ENCODE measurements at places on chromosomes 3 and 15.

DNA sequence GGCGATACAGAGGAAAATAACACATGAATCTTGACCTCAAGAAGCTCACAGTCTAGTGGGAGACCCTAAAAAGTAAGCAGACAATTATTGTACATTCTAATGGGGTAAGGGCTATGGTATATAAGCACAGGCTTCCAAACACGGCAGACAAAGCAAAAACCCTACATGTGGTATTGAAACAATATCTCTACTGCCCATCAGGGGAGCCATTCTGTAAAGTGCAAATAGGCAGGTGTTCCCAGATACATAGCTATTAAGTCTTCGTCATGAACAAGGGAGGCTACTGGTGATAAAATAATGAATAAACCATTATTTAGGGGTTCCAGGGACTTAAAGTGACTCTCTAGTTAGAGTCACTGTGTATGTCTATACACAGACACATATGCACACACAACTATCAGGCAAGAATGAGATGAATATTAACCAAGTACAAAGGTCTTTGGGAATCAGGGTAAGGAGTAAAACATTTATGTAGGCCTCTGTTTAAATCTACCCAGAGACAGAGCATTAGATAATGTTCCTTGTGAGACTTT is 38.7 kb upstream of the ASB14 start:
- no peak for DNase-seq

DNA sequence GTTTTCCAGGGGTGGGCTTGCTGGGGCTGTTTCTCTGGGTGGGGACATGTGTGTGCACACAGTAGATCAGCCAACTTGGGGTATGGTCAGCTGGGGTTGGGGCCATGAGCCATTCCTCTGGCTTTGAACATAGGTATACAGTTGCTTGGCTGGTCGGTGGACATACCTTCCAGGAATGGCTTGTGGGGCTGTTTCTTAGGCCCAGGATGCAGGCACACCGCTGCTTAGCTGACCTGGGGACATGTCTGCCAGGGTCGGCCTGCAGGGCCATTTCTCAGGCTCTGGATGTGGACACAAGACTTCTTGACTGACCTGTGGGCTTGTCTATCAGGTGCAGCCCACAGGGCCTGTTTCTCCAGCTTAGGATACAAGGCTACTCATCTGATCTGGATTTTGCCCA is 130.6 kb downstream of the DOCK3 start:
- DNase-seq, result no peak

GRCh38 chr15:38351466-38351865 is 98.8 kb downstream of the SPRED1 start:
- DNase-seq, result no peak

GRCh38 chr3:167350245-167350862 is 29.7 kb downstream of the ZBBX start:
- DNase-seq, result no peak

DNA sequence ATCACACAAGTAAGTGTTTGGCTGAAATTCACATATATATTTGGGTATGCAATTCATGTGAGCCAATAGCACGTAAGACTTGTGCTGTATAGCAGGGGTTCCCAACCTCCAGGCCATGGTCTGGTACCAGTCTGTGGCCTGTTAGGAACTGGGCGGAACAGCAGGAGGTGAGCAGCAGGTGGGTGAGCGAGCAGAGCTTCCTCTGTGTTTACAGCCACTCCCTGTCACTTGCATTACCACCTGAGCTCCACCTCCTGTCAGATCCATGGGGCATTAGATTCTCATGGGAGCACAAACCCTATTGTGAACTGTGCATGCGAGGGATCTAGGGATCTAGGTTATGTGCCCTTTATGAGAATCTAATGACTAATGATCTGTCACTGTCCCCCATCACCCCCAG is 59.7 kb downstream of the MAP3K13 start:
- DNase-seq, result no peak

GRCh38 chr15:45174069-45174468 is 13.7 kb downstream of the SHF start:
- no peak for DNase-seq

- DNase-seq, result no peak
Measured at GRCh38 chr15:71647487-71647808, 162.9 kb upstream of the NR2E3 start.

- no peak for DNase-seq
Measured at GRCh38 chr15:96343113-96344059, 12.9 kb downstream of the NR2F2 start.

DNA sequence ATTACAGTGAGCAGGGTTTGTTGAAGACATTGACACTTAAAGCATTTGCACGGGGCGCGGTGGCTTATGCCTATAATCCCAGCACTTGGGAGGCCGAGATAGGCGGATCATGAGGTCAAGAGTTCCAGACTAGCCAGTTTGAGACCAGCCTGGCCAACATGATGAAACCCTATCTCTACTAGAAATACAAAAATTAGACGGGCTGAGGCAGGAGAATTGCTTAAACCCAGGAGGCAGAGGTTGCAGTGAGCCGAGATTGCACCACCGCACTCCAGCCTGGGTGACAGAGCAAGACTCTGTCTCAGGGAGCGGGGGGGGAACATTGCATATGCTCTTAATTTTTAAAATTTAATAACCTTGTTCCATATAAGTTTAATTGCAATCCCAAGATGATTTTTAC is 11.9 kb downstream of the STT3B start:
- no peak for DNase-seq

DNA sequence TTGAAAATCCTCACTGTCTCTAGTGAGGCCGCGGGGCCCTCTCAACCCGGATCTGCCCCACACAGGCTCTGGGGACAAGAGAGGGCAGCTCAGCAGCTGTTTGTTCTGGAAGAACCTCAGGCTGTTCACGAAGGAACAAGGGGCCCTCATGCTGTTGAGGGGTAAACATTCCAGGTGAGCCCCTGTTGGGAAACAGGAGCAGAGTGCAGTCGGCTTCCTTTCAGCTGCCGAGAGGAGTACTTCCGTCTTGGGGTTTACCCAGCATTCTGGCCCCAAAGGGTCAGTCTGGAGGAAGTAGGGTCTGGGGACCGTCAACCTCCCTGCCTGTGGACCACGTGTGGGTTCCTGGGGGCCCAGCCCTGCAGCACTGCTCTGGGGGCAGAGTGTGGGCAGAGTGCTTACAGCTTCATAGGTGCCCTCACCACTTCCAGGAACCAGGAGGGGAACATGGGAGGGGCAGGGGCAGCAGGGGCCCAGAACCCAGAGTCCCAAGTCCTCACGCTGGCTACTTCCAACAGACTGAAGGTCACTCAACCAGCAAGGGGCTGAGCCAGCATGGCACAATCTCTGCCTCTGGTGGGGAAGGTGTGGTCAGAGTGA is 49.2 kb upstream of the CTSH start:
- no peak for DNase-seq

DNA sequence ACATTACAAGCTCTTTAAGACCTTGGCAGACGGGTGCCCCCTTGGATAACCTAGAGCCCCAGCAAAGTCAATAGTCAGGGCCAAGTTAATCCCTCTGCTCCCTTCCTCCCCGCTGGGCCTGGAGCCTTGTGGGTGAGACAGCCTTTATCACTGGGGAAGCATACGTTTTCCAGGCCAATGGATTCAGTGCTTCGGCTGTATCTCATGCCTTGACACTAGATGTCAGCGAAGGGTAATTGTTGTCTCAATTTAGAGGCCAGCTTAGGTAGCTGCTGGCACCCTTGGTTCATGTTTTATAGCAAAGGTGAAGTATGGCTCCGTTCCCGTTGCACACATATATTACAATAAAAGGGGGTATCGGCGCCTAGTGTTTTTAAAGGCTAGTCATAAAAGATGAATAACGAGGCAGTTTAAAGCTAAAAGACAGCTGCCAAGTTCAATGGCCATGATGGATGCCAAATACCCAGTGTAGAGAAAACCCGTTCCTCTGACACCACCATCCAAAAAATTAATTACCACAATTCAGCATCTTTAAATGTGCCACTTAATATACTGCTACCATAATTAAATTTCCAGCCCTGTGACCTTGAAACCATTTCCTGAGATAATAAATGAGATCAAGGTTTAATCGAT is 52.3 kb upstream of the BNIP2 start:
- DNase-seq, result no peak

- no peak for DNase-seq
Measured at GRCh38 chr3:154228561-154229216, 95.6 kb downstream of the DHX36 start.

DNA sequence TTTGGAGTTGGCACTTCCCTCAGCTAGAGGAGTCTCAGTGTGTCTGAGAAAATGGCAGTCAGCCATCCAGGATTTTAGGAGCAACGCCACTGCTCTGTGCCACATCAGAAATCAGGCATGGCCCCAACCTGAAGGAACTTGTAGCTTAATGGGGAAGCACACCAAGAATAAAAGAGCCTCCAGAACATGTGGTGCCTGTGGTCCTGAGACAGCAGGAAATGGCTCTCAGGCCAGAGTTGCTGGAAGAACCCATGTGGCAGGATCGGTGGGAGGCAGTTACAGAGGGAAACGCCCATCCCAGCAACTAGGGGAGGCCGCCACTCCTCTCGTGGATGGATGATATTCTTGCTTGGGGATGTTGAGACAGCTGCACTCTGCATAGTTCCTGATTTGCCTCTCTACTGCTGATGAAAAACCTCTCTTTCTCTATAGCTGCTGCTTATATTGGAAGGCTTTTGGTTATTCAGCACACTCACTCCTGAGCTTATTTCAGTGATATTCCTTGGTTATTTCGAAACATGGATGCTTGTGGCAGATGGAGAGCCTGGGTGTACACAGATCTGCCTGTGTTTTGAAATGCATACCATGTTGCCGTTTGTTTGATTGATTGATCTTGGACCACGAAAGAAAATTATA is 52.4 kb downstream of the KLHL25 start:
- DNase-seq, result no peak

DNA sequence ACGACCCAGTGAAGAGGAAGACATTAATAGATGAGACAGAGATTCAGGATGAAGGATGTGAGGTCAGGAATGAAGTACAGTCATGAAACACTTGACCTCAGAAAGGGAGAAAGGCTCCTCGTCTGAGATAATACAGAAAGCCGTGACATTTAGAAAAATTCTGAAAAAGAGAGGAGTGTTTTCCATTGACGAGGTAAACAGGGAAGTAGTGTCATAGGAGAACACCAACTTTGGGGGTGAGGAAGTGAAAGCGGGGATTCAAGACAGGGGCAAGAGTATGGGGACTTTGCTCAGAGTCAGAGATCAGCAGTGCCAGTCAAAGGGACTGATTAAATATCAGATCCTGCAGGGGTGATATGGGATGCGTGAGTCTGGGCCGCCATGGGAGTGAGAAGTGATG is 160.9 kb downstream of the PLCL2 start:
- DNase-seq, result no peak

DNA sequence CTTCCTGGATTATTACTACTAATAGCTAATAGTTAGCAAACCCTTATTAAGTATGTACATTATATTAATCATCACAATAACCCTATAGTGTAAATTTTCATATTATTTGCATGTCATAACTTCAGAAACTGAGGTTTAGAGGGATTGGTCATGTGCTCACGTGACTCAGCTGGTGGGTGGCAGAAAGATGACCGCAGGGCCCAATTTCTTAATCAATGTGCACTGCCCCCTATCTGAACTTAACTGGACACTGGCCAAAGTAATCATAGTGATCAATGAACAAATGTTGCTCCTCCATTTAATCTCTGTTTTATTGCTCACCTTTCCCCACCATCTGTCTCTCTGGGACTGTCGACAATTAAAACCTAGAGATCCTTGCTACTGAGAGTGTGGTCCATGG is 52.2 kb downstream of the PLD1 start:
- DNase-seq, result no peak

GRCh38 chr15:92429378-92430068 is 35.8 kb downstream of the ST8SIA2 start:
- no peak for DNase-seq

DNA sequence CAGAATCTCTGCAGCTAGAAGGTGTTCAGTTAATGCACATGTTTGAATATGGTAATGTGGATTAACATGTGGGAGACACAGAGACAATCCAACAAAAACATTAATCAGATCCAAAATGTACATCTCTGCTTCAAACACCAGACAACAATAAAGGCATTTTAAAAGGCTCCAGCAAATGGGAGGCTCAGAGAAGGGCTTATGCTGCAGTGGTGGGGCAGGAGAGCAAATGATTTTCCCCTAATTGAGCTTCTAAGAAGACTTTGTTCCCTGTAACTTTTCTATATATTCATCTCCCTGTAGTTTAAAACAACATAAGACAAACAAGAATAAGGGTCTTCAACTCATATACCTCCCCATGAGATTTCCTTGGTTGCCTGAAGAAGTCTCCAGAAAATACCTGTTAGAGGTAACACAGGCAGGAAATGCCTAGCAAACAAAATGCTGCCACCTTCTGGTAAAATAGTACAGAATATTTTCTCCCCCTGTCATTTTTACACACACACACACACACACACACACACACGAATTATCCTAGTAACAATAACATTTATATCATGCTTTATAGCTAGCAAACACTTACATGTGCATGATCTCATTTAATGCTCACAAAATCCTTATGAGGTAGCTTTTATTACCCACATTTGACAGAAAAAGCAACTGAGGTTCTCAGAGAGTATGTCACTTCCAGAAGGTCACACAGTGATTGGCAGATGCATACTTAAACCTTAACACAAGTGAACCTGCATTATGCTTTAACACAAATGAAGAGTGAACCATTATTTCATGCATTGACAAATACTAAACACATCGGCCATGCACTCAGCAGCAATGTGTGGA is 123.4 kb upstream of the MB21D2 start:
- no peak for DNase-seq

GRCh38 chr3:18127174-18127858 is 297.8 kb downstream of the SATB1 start:
- no peak for DNase-seq

GRCh38 chr3:98809557-98809956 is 46.4 kb downstream of the ST3GAL6 start:
- no peak for DNase-seq

GRCh38 chr15:49675041-49675440 is 54.2 kb downstream of the DTWD1 start:
- no peak for DNase-seq

- DNase-seq, result peak; percentile 17
Measured at GRCh38 chr3:120145542-120146285, 51.5 kb upstream of the GSK3B start.
